ENCODE measurements at places on chromosomes 6 and 20.
A peak's percentile ranks its signal among the peaks of the same experiment; 100 is the strongest.

DNA sequence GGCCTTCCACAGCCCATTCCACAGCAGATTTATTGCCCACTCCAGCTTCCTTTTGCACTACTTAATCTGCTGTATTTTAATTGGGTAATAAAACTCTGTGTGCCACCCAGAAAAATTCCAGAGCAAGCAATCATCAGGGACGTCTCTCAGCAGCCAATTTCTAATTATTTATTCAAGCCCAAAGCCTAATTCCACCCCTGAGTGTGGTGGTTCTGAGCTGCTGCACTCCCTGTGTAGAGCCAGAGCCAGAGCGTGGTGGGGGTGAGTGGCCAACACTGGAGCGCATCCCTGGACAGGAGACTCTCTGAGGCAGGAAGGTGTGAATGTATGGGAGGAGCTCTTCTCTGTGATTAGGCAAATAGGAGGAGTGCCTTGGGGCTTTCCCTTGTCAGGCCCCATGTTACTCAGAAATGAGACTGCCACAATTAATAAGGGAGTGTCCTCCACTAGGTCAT is 66.1 kb downstream of the CD24 start:
- no peak for DNase-seq

GRCh38 chr6:113447088-113447831 is 409.9 kb upstream of the MARCKS start:
- DNase-seq, result no peak

GRCh38 chr6:44415449-44415848 is 27.9 kb downstream of the CDC5L start:
- no peak for DNase-seq

DNA sequence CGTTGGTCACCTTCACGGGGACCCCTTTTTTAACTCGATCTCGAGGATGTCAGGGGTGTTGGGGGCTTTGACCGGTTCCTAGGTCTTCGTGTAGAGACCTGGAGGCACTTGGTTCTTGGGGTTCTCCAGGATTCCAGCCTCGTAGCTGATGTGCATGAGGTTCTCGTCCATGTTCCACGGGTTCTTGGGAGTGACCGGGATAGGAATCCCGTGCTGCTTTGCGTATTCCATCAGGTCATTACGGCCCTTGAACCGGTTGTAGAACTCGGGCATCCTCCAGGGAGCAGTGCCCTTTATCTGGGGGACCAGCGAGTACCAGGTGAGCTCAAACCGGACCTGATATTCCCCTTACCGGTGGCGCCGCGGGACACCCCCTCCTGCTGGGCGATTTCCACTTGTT is 88.0 kb upstream of the RIPOR2 start:
- DNase-seq, result no peak

- no peak for DNase-seq
These were observed 82.6 kb upstream of the NFATC2 start for GRCh38 chr20:51625105-51625504.

GRCh38 chr20:49207076-49207475 is 12.1 kb upstream of the DDX27 start:
- DNase-seq, result no peak

GRCh38 chr6:133274813-133275212 is 33.7 kb downstream of the EYA4 start:
- no peak for DNase-seq

GRCh38 chr20:62878244-62879038 is 16.8 kb upstream of the TCFL5 start:
- no peak for DNase-seq

- DNase-seq, result no peak
These were observed 85.3 kb upstream of the RNF24 start for GRCh38 chr20:4100679-4101078.

- DNase-seq, result no peak
These were observed 1661.3 kb downstream of the HACE1 start for GRCh38 chr6:103198386-103198785.

GRCh38 chr6:119061215-119061614 is 17.2 kb downstream of the FAM184A start:
- DNase-seq, result no peak

- DNase-seq, result peak; percentile 81
These were observed 100.3 kb downstream of the GMPR start for GRCh38 chr6:16338577-16339264.

DNA sequence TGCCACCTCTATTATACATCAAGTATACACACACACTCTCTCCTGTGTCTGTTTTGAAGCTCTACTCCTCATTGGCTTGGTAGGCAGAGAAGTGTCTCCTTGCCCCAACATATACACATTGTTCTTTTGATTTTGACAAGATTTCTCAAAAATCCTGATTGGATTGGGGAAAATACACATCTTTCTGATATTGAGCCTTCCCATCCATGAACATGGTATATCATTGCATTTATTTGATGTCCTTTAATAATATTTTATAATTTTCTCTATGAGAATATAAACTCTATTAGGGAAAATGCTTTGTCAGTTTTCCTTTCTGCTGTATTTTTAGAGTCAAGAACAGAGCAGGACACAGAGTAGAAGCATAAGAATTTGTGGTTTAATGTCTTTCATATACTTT is 7.2 kb downstream of the TTLL9 start:
- DNase-seq, result no peak

GRCh38 chr6:13011612-13012146 is 295.1 kb downstream of the PHACTR1 start:
- no peak for DNase-seq

- DNase-seq, result no peak
These were observed 44.1 kb upstream of the AKIRIN2 start for GRCh38 chr6:87745966-87746721.

GRCh38 chr6:88339761-88340160 is 173.6 kb upstream of the CNR1 start:
- DNase-seq, result no peak

DNA sequence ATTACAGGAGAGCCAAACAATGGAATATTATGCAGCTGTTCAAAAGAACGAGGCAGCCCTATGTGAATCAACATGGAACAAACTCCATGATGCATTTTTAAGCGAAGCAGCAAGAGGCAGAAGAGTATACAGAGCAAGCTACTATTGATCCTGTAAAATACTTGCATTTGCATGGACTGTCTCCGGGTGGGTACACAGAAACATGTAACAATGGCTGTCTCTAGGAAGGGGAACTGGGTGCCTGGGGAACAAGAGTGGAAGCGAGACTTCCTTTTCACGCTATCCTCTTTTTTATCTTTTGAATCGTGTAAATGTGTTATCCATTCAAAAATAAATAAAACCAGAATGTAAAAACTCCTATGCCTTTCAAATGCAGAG is 93.3 kb upstream of the SIRPA start:
- no peak for DNase-seq

DNA sequence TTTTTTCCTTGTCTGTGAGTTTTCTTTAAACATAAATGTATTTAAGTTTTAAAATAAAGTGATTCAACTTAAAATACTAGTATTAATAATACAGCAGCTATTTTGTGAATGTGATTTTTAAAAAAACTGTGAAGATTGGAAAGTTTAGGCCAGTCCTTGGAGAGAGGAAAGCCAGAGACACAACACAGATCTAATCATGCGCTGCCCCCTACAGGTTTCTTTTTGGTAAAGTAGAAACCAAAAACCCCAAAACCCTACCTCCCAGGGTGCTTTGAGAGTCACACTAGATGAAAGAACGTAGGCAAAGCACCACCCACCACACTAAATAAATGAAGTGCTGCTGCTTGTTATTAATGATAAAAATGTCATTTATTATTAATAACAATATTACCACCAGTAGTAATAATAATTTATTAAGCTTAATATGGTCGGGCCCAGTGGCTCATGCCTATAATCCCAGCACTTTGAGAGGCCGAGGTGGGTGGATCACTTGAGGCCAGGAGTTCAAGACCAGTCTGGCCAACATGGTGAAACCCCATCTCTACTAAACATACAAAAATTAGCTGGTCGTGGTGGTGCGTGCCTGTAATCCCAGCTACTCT is 33.7 kb downstream of the SLC9A8 start:
- peak; percentile 46 for DNase-seq

DNA sequence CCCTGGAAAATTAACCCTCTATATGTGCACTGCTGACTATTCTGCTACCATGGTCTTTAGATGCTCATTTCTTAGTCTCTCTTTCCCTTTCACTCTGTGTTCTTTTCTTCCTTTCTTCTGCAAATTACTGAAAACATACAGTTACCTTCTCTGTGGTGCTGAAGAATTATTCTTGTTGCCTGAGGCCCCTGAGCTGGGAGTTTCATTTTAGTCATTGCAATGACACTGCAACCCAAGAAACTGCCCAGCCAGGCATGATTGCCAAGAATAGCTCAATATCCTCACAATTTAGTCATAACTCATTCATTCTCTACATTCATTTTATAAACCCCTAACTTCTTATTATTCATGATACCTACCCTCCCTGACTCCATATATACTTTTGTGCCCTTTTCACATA is 245.8 kb upstream of the RAB32 start:
- no peak for DNase-seq

DNA sequence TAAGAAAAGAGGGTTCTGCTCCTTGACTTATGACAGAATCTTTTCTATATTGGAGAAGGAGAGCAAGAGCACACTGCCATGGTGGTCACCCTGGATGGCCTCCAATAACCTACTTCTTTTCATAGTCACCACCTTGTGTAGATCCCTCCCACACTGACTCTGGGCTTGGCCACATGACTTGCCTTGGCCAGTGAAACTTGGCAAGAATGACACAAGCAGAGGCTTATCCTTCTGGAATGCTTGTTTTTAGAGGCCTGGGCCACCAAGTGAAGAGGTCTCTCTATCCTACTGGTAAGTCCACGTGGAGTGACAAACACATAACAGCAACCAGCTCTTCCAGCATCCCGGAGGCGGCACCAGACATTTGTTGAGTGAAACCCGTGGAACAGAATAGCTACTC is 349.4 kb upstream of the JARID2 start:
- DNase-seq, result no peak

GRCh38 chr6:34600796-34601195 is 44.7 kb upstream of the SPDEF start:
- no peak for DNase-seq

DNA sequence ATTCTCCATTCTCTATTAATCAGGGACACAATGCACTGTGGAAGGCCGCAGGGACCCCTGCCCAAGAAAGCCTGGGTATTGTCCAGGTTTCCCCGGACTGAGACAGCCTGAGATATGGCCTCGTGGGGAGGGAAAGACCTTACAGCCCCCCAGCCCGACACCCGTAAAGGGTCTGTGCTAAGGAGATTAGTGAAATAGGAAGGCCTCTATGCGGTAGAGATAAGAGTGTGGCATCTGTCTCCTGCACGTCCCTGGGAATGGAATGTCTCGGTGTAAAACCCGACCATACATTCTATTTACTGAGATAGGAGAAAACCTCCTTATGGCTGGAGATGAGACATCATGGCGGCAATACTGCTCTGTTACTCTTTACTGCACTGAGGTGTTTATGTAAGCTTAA is 15.7 kb upstream of the EIF2S2 start:
- DNase-seq, result no peak

- DNase-seq, result no peak
These were observed 115.1 kb upstream of the TNFAIP3 start for GRCh38 chr6:137751768-137752560.

DNA sequence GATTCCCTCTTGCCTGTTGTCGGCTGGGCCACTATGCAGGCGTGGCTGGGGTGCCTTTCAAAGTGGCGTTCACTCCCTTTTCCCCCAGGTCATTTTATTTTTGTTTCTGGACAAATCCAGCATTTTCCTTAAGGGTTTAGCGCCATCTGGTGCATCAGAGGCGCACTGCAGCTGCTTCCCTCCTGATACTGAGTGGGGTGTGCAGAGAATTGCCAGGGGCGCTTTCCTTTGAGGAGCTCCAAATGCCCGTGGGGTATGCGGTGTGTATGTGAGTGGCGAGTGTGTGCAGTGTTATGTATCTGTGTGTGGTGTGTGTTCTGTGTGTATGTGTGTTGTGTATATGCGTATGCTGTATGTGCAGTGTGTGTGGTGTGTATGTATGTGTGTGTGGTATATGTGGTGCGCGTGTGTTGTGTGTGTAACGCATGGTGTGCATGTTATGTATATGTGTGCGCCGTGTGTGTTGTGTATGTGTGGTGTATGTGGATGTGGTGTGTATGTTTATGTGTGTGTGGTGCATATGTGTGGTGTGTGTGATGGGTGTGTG is 100.1 kb upstream of the AGPAT4 start:
- DNase-seq, result no peak

- no peak for DNase-seq
These were observed 2.0 kb downstream of the TRAF3IP2 start for GRCh38 chr6:111603685-111604084.

GRCh38 chr20:1322511-1323245 is 6.3 kb downstream of the SDCBP2 start:
- no peak for DNase-seq

GRCh38 chr6:19892260-19892659 is 55.1 kb downstream of the ID4 start:
- no peak for DNase-seq

DNA sequence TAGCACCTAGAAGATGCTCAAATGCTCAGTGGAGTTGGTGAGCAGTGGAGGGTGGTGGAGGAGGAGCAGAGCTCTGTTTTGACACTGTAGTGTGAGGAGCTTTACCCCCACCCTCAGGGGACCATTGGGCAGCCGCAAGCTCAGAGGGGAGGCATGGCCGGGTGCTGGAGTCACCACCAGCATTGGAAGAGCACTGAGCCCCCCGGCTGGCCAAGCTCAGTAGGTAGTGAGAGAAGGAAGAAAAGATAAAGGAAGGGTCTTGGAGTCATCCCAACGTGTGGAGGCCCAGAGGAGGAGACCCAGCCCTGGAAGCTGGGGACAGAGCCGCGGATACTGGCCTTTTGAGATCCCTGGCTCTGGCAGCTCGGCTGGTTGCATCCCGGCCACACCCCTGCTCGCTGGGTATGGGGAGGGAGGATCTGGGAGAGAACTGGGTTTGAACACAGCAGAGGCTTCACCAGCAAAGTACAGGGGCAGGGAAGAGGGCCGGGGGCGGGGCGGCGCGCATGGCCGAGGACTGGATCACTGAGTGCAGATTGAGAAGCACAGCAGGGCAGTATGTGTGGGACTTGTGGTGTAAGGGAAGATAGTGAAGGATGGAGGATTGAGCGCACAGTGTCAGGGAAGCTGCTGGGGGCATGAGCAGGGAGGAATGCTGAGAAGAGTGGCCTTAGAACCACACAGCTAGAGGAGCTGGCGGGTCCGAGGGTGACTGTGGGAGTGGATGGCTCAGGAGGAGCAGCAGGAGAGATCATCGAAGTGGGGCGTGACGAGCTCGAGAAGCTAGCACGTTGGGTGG is 24.4 kb downstream of the SYNDIG1 start:
- DNase-seq, result no peak

GRCh38 chr6:41449399-41450245 is 96.6 kb upstream of the FOXP4 start:
- DNase-seq, result no peak

GRCh38 chr6:26331218-26332073 is 33.6 kb upstream of the BTN3A2 start:
- DNase-seq, result no peak

- no peak for DNase-seq
These were observed 159.6 kb downstream of the MTHFD1L start for GRCh38 chr6:151025076-151025475.

DNA sequence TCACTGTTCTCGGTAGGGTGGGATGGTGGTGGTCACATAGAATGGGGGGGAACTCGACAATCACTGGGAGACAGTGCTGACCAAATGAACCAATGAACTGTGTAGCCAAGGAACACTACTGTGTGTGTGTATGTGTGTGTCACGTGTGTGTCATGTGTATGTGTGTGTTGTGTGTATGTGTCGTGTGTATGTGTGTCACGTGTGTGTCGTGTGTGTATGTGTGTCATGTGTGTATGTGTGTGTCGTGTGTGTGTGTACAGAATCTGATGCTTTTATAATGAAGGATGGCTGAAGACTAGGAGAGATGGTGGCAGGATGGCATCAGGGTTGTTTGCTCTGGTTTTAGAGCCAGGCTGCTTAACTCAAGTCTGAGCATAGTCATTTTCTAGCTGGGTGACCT is 99.1 kb upstream of the DUSP22 start:
- no peak for DNase-seq

All from SW 1271 (cell line).